Stimulated activated naive CD4-positive, alpha-beta T cell (primary cell): ENCODE measurements at places on chromosomes 6 and 20.

- DNase-seq: no peak
These were observed 466 bp upstream of the PSMB1 start for GRCh38 chr6:170553534-170554012.

DNA sequence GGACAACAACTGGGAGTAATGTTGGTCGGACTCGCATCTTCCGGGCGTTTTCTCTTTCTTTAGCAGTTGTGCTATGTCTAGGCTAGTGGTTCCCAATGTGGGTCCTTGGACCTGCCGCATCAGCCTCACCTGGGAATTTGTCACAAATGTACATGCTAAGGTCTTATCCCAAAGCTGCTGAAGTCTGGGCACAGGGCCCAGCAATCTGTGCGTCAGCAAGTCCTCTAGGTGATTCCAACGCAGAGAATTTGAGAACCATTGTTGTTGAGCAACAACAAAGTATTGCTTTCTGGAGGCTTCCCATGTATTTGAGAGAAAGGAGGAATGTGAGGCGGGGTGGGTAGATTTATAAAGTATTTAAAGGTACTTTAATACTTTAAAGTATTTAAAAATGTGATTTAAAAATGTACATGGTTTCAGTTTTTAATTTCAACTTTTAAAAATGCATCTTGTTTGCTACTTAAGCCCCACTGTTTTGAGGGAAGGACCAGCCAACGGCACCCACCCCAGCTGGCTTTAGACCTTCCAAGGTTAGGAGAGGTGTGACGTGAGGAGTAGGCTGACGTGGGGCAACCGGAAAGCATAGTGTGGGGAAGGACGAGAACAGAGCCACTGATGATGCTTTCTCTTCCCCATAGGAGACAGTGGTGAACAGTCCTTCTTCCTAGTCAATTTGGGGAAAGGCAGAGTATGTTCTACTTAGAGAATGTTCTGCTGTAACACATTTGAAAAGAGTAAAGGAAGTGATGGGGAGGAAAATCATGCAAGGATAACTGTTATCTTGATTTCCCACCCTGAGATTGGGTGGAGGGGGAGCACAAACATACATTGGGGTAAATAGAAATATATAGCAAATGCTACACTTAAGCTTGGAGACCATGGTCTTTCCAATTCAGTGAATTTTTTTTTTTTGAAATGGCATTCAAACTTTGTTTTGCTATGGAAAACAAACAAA, 4.3 kb downstream of the UST start:
- no peak for DNase-seq

DNA sequence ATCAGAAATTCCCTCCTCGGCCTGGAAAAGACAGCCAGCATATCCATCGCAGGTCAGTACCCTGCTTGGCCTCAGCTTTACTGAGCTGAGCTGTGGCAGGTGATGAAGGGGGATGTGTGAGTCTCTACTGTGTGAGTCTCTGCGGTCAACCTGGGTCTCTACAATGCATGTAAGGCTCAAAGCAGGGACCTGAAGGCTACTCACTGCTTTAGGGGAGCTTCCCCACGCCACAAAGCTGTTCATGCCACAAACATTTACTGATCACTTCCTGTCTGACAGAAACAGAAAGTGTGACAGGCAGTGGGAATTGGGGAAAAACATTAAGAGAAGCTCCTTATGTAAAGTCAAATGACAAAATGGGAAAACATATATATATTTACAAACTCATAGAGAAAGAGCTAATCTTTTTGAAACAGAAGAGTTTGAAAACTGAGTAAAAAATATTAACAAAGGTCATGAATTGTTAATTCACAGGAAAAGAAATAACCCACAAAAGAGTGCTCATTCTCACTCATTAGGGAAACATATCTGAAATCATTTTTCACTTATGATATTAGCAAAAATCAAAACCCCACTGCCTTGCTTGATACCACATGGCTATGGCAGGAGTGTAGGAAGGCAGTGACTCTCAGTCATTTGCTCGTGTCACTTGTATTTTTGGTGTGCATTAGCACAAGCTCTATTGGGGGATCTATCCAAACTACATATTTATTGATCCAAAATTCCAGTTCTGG, 5.8 kb downstream of the BTN3A3 start:
- no peak for DNase-seq

GRCh38 chr6:72035966-72036365, 149.6 kb downstream of the RIMS1 start:
- no peak for DNase-seq

DNA sequence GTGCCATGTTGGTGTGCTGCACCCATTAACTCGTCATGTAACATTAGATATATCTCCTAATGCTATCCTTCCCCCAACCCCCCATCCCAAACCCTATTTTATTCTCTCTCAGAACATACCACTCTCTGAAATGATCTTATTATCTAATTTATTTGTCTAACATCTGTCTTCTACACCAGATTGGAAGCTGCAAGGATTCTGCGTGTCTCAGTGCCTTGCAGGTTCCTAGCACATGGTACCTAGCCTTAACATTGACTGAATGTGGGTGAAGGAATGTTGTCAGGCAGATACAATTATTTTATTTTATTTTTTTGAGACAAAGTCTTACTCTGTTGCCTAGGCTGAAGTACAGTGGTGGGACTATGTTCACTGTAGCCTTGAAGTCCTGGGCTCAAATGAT, 124.9 kb downstream of the BCAS1 start:
- DNase-seq: no peak

DNA sequence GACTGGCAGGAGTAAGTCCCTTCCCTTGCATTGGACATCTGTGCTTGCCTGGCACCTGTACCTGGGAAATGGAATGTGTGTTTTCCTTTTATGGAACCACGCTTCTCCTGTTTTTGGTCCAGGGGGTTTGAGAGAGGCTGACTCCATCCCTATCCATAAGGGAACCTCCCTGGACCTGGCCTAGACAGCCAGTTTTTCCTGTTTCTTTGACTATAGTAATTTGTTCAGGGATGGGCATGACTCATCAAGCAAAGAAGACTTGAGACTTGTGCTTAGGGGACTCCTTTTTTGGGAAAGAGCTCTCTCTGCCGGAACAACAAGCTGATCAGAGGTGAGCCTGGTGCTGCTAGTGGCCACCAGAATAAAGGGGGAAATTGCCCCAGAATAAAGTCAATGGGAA, 393.8 kb downstream of the CDH26 start:
- no peak for DNase-seq

DNA sequence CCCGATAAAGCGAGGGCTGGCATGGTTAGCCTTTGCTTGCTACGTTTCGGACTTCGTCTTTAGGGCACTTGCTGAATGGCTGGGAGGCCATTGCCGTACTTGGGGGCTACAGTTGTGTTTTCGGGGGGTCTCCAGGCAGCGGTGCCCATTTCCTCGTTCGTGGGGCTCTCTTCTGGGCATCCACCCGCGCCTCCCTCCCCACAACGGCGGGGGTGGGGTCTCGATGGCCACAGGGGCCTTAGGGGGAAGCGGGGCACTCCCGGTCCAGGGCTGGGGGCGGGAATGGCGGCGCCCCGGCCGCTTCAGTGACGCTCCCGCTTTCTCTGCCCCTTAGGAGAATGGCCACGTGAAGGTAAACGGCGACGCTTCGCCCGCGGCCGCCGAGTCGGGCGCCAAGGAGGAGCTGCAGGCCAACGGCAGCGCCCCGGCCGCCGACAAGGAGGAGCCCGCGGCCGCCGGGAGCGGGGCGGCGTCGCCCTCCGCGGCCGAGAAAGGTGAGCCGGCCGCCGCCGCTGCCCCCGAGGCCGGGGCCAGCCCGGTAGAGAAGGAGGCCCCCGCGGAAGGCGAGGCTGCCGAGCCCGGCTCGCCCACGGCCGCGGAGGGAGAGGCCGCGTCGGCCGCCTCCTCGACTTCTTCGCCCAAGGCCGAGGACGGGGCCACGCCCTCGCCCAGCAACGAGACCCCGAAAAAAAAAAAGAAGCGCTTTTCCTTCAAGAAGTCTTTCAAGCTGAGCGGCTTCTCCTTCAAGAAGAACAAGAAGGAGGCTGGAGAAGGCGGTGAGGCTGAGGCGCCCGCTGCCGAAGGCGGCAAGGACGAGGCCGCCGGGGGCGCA, 2.4 kb downstream of the MARCKS start:
- no peak for DNase-seq

- no peak for DNase-seq
These were observed 50.2 kb downstream of the ARID1B start for GRCh38 chr6:156827382-156827781.

DNA sequence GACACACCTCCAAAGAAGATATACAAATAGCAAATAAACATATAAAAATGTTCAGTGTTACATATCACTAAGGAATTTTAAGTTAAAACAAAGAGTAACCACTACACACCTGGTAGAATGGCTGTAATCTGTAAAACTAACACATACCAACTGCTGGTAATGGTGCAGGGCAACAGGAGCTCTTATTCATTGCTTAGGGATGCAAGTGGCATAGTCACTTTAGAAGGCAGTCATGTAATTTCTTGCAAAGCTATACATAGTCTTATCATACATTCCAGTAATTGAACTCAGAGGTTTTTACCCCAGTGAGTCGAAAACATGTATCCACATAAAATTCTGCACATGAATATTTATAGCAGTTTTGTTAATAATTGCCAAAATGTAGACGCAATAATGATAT, 906.8 kb upstream of the CITED2 start:
- no peak for DNase-seq

DNA sequence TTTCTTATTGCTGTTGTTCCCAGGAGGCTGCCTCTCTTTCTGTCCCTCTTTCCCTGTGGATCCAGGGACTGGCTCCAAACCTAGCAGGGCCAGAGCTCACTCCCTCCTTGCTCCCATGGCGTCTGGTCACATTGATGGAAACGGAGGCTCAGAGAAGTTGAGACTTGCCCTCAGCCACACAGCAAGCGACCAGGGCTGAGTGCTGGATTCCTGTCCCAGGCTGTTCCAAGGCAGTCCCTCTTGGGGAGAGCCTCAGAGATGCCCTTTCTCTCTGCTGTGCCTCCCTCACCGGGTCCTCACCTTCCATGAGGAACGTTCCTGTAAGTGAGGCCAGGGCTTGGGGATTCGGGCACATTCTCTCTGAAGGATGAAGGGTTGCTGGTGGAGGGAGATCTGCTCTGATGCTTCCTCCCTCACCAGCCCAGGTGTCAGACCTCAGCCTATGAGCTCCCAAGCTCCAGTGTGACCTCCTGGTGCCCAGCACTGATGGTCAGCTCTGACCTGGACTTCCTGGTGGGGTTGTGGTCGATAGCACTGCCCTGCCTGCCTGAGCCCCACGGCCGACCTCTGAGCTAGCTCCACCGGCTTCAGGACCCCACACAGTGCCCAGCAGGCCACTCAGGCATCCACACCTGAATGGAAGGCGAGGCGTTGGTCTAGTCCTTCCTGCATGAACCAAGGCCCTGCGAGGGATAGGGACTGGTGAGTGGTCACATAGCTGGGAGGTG, 26.8 kb downstream of the SUN5 start:
- DNase-seq: no peak

GRCh38 chr20:37254114-37254878, 7.3 kb downstream of the GHRH start:
- no peak for DNase-seq

DNA sequence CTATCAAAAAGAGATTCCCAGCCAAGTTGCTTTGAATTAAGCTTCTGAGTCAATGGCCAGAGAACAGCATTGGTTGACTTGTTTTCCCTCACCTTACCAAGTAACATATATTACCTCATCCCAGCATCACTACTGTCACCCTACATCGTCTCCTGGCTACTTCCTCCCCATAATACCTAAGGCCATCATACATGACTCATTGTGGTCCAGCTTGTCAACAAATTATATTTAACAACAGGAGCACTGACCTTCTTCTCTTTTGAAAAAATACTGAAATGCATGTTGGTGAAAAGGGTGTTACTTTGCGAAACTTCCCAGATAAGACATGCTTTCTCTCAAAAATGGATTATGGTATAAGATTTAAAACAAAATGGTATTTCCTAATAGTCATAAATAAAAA, 106.9 kb downstream of the TBX18 start:
- no peak for DNase-seq

DNA sequence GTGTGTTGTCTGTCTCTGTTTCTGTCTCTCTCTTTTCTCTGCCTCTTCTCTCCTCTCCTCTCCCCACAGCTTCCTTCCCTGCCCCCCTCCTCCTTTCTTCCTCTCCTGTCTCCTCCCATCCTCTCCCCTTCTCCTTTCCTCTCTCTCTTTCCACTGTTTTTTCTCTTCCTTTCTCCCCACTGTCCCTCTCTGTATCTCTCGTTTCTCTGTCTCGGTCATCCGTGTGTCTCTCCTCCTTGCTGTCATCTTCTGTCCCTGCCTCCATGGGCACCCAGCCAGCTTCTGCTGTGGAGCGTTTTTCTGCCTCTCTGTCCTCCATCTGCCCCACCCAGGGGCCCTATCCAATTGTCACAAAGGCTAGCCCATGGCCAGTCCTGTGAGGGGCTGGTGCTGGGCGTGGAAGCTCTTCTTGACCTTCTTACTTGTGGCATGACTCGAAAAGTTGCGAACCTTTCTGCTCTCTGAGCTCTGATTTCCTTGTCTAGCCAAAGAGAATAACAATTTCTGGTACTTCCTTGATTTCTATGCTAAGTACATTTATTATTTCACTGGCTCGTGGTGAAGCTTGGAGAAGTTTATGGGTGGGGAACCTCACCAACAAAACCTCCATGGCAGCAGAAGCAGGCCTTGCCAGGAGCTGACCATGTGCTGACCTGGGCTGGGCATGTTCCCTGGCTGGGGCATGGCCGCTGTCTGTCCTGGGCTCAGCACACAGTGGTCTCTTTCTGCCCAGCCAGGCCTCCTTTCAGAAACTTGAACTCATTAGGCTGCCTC, 69.3 kb downstream of the CEBPB start:
- DNase-seq: no peak

- DNase-seq: no peak
These were observed 4.7 kb downstream of the CITED2 start for GRCh38 chr6:139369568-139370282.

- no peak for DNase-seq
These were observed 38.1 kb upstream of the PDE7B start for GRCh38 chr6:135813401-135813800.
